ENCODE measurements at places on chromosomes 4 and X.

DNA sequence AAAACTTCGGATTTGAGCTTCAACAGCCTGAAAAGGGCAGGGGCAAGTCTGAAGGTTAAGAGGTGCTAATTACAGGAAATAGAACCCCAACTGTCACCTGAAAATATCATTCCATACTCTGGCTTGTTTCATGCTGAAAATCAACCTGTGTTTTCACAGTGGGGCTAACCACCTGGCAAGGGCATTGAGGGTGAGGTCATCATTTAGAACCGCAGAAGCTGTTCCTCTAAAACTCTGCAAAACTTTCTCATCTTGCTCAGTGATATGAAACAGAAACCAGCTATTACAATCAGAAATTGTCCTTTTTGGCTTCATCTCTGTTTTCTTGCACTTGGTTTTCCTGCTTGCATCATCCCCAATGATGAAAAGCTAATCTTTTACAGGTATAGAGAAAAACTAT is 247.6 kb downstream of the DCLK2 start:
- no peak for DNase-seq

GRCh38 chr4:141311246-141312204 is 90.8 kb downstream of the ZNF330 start:
- DNase-seq, result no peak

DNA sequence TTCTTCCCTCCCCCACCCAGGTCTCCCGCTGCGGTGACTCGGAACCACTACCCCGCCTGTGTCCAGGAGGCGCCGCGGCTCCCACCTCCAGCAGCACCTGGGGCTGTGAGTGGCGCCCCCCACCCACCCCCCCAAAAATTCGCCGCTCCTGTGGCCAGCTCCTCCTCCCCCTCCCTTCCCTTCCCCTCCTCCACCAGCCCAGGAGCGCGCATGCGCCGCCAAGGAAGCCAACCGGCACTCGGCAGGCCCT is 278 bp downstream of the CLOCK start:
- DNase-seq, result no peak

DNA sequence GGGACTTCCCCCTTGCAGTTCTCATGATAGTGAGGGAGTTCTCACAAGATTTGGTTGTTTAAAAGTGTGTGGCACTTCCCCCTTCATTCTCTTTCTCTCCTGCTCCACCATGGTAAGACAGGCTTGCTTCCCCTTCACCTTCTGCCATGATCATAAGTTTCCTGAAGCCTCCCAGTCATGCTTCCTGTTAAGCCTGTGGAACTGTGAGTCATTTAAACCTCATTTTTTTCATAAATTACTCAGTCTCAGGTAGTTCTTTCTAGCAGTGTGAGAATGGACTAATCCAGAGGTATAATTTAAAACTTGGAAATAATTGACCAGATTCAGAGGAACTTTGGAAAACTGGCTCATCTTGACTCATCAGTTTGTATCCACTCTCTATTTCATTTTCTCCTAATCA is 129.0 kb downstream of the TMEM47 start:
- DNase-seq, result no peak

- no peak for DNase-seq
Measured at GRCh38 chr4:16807355-16807754, 91.1 kb downstream of the LDB2 start.

GRCh38 chrX:149372866-149373265 is 132.2 kb downstream of the IDS start:
- no peak for DNase-seq

- no peak for DNase-seq
Measured at GRCh38 chrX:105375816-105376215, 155.3 kb upstream of the TEX13A start.

DNA sequence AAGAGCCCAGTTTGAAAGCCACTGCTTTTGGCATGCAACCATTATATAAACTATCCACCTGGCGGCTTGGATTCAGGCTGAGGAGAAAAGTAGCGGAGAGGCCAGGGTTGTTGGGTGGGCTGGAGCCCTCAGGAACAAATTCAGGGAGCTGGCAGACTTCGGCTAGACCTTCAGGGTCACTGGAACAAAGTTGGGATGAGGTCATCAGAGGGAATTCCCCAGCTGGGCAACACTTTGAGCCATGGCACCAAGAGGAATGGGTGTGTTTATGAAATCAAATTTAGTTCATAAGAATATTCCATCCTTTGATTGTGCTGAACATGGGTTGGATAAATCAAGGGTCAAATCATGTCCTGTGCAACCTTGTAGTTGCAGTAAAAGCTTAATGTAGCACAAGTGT is 22.0 kb downstream of the MTMR1 start:
- DNase-seq, result no peak

- DNase-seq, result no peak
Measured at GRCh38 chr4:76931576-76932276, 17.8 kb upstream of the SEPTIN11 start.

GRCh38 chr4:124481123-124481522 is 231.4 kb downstream of the ANKRD50 start:
- no peak for DNase-seq

- no peak for DNase-seq
Measured at GRCh38 chr4:86451560-86452330, 91.9 kb upstream of the MAPK10 start.

- DNase-seq, result no peak
Measured at GRCh38 chr4:69684804-69685203, 31.8 kb upstream of the UGT2A1 start.

- no peak for DNase-seq
Measured at GRCh38 chr4:98779088-98779487, 120.7 kb upstream of the TSPAN5 start.

GRCh38 chrX:22121161-22121560 is 89.0 kb downstream of the PHEX start:
- DNase-seq, result no peak

- DNase-seq, result no peak
Measured at GRCh38 chr4:46385946-46386345, 4.0 kb downstream of the GABRA2 start.

- DNase-seq, result no peak
Measured at GRCh38 chrX:136271300-136271699, 20.1 kb upstream of the MAP7D3 start.

GRCh38 chrX:9189286-9189685 is 155.4 kb upstream of the FAM9B start:
- DNase-seq, result no peak

DNA sequence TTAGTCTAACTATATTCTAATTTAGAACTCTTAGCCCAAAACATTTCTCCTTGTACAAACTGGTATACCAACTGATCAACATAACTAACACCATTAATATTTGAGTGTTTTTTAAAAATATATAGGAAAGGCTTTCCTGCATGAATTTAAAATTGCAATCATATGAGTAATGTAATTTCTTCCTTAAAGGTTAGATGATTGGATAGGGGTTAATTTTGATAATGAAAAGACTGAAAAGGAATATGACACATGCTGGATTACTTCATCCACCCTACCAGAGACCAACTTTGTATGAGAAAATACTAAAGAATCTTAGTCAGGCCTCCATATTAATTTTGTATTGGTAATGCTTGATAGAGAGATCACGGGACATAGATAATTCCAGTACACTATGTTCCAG is 25.1 kb upstream of the PLS3 start:
- DNase-seq, result no peak

GRCh38 chr4:48047896-48048295 is 31.3 kb downstream of the NIPAL1 start:
- DNase-seq, result no peak

Measured in CD4-positive, CD25-positive, alpha-beta regulatory T cell (primary cell).